NCI-H2171 (cell line): ENCODE measurements at places on chromosomes 2 and 18.

DNA sequence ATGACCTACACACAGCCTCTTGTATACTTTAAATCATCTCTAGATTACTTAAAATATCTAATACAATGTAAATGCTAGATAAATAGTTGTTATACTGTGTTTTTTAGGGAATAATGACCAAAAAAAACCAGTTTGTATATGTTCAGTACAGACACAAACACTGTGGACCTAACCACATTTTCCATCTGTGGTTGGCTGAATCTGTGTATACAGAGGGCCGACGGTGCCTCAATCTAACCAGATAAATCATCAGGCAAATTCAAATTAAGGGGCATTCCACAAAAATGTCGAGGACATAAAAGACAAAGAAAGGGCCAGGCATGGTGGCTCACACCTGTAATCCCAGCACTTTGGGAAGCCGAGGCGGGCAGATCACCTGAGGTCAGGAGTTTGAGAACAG, 14.1 kb downstream of the MGAT4A start:
- DNase-seq, result no peak

DNA sequence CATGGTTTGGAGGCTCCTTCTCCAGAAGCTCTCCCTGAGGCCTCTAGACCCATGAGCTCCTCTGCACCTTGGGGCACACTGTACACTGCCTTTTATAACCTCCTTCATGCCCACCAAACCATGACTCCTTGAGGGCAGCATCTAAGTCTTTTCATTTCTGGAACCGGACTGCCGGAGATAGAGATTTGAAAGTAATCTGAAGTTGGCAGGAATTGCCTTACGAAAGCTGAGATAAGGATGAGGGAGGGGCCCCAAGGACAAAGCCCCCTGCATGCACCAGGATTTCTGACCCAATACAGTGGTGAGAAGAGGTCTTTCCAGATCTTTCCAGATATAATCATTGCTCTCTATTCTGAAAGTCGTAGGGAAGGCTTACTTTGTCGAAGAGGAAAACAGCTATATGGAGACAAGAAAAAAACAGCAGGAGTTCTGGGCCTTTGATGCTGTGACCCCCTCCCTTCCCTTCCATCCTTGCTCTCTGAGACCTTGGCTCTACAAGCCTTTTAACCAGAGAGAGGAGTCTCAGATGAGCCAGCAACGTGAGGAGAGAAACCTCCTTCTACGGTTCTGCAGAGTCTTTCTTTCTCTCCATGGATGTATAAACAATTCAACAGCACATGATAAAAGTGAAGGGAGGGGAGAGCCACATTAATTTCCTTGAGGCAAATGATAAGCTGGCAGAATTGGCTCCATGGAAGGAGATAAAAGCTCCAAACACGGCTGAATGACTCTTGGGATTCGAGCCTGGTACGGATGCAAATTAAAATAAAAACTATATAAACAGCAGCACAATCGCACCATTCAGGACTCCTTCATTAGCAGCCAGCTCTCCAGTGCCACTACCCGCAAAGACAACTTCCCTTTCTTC, 88.0 kb upstream of the RTN4 start:
- DNase-seq, result no peak

DNA sequence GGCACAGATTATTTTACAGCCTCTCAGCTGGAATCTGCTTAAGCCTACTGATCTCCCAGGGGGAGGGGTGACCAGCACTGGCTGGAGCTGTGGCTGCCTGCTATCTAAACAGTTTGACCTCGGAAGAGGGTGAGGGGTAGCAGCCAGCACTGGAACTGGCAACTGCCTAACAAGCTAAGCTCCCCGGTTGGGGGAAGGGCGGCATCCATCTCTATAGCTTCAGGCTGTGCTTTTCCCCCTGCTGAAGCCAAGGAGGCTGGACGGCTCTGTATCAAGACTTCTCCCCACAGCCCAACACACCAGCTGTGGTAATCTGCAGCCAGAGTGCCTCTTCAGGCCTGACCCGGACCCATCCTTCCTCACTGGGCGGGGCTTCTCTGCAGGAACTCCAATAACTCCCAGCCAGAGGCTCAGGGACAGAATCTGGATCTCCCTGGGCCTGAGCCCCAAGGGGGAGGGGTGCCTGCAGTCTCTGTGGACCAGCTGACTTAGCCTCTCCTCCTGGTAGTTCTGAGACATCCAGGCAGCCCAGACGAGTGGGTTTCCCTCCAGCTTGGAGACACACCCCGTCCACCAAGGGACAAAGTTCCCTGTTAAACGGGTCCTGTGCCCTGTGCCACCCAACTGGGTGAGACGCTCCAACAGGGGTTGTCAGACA, 560.2 kb downstream of the LRP1B start:
- no peak for DNase-seq

GRCh38 chr2:117378653-117379052, 435.8 kb upstream of the DDX18 start:
- no peak for DNase-seq

GRCh38 chr2:199833525-199833924, 17.5 kb downstream of the FTCDNL1 start:
- DNase-seq, result no peak

- no peak for DNase-seq
Observed at GRCh38 chr2:11877764-11878163, 131.3 kb downstream of the LPIN1 start.

DNA sequence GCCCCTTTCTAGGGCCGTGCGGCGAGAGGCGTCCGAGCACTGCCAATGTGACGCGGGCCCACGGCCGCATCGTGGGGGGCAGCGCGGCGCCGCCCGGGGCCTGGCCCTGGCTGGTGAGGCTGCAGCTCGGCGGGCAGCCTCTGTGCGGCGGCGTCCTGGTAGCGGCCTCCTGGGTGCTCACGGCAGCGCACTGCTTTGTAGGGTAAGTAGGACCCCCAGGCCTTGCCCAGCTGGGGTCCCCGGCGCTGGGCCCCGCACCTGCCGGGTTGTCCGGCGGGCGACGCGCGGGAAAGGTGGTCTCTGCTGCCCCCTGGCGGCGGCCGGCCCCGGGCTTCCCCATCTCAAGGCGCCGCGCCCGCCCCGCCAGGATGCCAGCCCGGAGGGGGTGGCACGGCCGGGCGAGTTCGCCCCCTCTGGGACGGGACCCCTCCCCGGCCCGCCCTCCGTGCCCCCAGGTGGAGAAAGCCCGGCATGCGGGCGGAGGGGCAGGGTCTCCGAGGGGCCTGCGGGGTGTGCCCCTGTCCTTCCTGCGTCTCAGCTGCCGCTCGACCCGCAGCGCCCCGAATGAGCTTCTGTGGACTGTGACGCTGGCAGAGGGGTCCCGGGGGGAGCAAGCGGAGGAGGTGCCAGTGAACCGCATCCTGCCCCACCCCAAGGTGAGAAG, 1.9 kb downstream of the PRSS56 start:
- DNase-seq, result no peak

DNA sequence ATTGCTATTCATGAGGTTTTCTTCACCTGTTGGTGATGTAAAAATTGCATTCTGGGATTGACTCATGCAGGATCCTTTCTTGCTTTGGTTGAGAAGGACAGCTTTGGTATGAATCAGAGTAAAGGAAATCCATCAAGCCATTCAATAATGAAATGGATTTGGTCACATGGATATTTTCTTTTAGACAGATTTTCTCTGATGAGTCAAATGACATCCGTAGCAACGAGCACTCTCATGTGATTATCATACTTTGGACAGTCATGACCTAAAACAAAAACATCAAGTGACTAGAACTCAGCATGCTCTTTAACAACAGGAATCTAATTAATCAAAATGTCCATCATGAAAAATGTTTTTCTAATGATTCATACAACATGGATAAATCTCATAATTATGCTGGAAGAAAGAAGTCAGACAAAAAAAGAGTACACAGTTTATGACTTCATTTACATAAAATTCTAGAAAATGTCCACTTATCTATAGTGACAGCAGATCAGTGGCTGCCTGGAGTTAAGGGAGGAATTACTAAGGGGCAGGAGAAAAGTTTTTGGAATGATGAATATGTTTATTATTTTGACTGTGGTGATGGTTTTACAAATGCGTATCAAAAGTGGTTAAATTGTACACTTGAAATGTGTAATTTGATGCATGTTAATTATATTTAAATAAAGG, 30.7 kb downstream of the TRAK2 start:
- no peak for DNase-seq

GRCh38 chr18:75378376-75379315, 48.9 kb downstream of the SMIM21 start:
- no peak for DNase-seq

GRCh38 chr2:179224361-179224760, 40.3 kb downstream of the SESTD1 start:
- no peak for DNase-seq

DNA sequence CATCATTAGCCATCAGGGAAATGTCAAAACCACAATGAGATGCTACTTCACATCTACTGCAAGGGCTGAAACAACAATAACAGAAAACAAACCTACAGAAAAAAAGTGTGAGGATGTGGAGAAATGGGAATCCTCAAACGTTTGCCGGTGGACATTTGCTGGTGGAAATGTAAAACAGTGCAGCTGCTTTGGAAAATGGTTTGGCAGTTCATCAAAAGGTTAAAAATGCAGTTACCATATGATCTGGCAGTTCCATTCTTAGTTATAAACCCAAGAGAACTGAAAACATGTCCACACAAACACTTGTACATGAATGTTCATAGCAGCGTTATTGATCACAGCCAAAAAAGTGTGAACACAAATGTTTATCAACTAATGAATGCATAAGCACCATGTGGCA, 44.2 kb downstream of the PROC start:
- no peak for DNase-seq

- DNase-seq, result no peak
Observed at GRCh38 chr2:62099523-62100175, 96.3 kb upstream of the B3GNT2 start.

DNA sequence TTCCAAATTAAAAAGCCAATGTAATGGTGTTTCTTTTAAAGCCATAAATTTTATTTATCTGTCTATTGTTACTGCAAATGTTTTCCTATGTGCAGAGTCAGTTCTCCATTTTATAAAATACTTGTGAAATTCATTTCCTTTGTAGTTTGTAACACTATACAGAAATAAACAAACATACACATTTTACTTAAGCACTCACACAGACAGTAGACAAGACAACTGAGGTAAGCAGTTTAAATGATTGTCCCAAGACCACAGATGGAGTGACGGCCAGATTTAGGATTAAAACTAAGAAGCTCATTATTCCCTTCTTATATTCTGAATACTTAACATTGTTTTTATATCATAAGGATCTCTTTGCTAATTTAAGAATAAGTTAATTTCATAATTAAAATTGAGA, 100.9 kb downstream of the BAZ2B start:
- no peak for DNase-seq

- DNase-seq, result no peak
Observed at GRCh38 chr2:7841751-7842150, 840.1 kb upstream of the ID2 start.

DNA sequence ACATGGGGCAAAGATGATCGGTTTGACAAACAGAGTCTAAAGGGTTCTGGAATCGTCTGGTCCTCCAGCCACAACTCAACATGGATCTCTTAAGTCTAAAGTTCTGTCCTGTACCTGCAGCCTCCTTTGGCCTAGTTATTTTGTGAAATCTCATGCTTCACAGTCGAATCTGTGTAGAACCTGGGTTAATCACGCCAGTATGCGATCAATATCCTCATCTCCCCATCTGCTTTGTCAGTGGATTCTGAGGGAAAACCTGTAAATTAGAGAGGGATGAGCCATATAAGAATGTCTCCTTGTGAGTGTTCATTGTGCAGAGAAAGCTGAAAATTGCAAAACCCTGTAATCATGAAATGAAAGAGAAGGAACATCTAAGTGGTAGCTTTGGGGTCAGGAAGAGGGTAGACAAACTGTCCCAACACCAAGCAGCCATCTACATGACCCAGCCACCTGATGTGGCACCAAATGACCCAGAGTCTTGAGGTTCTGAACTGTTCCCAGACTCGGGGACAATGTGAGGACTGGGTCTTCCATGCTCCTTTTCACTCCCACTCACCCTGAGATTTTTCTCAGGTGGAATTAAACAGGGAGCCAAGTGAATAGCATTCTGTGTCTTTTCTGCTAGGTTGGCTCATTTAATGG, 175.6 kb downstream of the ALPK2 start:
- no peak for DNase-seq

DNA sequence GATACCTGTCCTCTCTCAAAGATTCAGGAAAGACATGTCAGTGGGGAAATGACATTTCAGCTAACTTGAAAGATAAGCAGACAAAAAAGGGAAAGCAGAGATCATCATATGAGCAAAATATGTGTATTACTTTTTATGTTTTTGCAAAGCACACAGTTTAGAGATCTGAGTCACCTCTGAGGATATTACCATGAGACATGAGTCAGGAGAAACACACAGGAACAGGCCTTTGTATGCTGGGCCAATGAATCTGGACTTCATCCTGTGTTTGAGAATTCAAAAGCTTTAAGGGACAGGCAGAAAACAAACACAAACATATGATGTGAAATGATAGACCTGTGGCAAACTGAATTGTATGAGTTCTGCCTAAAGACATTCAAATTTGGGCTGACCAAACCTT, 306.0 kb upstream of the EPC2 start:
- DNase-seq, result no peak

DNA sequence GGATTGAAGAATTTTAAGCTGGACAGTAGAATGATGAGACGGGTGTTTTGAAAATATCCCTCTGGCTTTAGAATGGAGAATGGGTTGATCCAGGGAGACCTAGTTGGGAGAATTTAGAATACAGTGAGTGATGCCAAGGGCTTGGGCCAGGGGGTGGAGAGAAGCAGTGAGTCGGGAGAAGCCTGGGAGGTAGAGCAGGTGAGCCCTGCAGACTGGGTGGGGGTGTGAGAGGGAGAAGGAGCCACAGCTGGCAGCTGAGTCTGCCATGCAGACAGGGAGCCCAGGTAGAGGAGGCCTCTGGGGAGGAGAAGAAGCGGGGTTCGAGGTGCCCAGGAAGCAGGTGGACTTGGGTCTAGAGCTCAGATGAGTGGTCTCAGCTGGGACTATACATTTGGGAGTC, 18.2 kb downstream of the CREG2 start:
- DNase-seq, result no peak

- no peak for DNase-seq
Observed at GRCh38 chr2:4780679-4781078, 911.5 kb upstream of the SOX11 start.
